ENCODE measurements at places on chromosomes 12 and 14.

DNA sequence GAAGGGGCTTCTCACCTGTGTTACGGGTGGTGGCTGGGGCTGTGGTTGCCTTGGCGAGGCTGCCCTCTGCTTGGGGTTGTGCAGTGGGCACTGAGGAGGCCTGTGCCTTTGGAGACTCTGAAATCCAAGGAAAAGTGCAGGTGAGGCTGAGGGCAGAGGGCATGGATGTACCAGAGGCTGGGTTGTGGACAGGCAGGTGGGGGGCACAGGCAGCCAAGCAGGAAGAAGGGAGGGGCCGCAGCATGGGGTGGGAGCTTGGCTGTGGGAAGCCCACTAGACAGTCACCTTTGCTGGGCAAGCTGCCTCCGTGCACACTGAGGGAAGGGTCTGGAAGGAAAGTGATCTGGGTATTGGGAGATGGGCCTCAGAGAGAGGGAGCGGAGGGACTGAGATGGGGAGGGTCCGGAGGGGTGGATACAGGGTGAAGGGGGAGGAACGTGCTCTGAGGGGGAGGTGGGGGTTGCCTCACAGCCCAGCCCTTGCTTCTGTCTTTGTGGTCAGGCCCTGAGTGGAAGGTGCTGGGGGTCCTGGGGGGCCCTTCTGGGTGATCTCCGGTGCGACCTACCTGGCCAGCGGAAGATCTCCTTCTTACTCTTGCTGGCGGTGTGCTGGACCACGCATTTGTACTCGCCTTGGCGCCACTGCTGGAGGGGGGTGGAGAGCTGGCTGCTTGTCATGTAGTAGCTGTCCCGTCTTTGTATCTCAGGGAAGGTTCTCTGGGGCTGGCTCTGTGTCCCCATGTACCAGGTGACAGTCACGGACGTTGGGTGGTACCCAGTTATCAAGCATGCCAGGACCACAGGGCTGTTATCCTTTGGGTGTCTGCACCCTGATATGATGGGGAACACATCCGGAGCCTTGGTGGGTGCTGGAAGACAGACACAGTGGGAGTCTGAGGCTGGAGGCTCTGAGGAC, 318.7 kb downstream of the TMEM121 start:
- no peak for DNase-seq

- DNase-seq = no peak
These were observed 492.0 kb downstream of the NELL2 start for GRCh38 chr12:44384136-44384535.

DNA sequence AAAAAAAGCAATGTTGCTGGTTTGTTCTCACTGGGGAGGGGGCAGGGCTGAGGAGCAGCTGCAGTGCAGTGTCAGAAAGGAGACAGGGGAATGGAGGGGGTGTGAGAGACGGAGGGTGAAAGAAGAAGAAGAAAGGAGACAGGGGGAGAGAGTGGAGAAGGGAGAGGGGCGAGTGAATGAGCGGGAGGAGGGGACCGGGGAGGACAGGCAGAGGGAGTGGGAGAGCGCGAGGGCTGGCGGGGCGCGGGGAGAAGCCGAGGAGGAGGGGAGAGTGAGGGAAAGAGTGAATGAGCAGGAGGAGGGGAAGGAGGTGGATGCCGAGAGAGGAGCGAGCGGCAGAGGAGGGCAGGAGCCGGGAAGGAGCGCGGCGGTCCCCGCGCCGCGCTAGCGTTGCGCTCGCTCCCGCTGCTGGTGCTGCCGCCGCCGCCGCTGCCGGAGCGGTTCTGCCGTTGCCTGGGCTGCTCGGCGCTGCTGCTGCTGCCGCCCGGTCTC, at the start of gene NOVA1:
NOVA1 (minus strand) TSS at position 445 of the 492 bp plus-strand sequence. CDS start 597 bp downstream, outside the sequence.
- no peak for DNase-seq

DNA sequence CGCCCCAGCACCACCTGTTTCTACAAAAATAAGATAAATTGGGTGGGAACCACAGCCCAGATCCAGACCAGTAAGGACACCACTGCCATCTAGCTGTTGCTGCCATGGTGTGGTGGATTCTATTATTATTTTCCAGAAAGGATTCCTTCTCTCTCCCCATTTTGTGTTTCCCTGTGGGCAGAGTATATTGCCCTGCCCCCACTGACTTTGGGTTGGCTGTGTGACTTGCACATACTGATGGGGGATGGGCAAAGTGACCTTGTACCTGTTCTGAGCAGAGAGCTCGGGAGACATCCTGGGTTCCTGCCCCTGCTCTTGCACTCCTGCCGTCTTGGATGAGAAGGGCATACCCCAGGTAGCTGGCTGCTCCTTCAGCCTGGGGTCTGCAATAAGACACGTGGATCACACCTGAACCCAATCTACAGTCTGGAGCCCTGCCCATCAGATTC, 24.3 kb downstream of the MOAP1 start:
- no peak for DNase-seq

DNA sequence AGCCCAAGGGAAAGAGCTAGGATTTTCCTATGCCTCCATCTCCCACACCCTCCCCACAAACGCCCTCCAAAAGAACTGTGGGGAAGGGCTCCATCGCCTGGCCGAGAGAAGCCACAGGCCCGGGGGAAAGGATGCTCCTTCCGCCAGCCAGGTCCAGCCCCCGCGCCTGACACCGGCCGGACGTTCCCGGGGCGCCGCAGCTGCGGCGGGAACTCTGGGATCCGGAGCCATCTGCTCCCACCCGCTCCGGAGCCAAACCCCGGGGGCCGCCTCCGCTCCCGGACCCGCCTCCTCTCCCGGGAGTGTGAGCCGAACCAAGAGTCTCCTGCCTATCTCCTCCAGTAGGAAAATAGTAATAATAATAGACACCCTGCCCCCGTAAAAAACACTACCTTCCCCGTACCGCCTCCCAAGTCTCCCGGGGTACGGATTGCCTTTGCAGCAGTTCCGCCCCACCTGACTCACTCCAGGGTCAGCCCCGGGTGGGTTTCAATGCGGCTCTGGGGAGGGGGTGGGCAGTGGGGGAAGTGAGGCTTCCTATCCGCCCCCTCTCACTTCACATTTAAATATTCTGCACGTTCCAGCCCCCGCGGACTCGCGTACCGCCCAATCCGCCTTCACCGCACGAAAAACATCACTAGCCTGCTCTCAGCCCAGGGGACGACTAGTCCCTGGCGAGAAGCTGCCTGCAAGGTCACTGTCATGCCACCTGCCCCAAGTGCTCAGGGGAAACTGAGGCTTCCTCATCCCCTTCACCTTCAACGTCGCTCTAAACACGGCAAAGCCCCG, 2.4 kb downstream of the AGAP2 start:
- no peak for DNase-seq

- DNase-seq = no peak
These were observed 314.3 kb upstream of the RTL1 start for GRCh38 chr14:101217616-101218371.

GRCh38 chr12:29428633-29429032, 47.7 kb upstream of the ERGIC2 start:
- DNase-seq = no peak

- no peak for DNase-seq
These were observed 67.0 kb downstream of the ARF6 start for GRCh38 chr14:49959822-49960408.

DNA sequence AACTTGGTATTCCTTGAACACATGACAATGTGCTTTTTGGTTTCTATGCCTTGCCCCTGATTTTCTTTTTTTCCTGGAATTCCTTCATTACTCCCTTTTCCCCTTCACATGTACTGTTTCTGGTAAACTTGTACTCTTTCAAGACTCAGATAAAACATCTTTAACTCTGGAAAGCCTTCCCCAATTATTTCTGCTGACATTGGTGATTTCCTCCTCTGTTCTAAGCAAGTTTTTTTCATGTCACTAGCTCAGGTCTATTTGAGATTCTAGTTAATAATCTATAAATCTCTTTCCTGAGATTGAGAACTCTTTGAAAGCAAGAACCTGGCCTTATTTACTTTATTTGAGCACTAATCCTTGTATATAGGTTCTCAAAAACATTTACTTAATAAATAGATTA, 24.0 kb upstream of the PTPRQ start:
- DNase-seq = no peak

DNA sequence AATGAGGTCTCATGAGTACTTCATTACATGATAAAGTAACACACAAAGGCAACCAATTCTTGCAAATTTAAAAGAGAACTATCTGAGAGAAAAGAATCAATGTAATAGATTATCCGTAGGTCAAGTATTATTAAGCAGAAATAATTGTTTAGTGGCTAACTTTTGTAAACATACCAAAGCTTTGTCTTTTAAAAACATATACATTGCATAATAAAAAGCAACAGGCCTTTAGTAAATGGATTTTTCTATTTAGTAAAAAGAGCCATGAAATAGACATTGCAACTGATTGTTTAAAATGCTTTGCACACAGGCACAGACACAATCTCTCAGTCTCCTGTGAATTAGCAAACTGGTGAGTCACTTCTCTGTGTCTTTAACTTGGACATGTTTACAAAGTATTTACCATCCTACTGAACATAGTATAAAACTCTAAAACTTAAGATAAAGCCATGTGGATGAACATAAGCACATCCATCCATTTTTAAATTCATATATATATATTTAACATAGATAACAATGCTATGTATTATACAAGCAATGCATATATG, 518.7 kb upstream of the MGAT4C start:
- no peak for DNase-seq

DNA sequence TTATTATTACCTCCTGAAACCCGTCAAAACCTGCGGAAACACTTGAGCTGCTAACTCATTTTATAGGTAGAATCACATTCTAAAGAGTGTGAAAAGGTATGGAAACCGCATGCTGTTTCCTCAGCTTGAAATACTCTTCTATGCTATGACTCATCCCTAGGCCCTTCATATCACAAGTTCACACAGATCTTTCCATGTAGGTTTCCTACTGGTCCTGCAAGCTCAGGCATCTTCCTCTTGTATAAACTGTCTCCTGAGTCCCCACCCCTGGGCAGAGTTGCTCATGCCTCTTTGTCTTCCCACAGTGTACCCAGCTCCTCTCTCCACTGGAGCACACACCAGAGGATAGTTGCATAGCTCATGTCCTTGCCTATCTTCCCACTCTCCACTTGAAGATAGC, 84.7 kb downstream of the CMAS start:
- no peak for DNase-seq

DNA sequence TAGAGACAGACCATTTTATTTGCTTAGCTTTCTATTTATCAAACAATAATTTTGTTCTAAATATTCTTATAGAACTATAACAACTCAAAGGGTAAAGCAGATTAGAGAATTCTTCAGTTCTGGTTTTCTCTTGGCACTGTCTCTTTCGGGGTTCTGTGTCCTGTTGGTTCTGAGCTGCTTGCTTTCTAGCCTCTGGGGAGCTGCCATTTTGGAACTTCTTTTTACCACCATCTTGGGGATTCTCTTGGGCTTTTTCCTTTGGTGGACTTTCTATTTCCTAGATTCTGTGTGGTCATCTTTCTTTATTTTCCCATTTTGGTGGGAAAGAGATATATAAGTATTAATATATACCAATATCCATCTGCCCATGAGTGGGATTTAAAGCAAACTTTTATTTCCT, 467.7 kb downstream of the PCNX1 start:
- no peak for DNase-seq

DNA sequence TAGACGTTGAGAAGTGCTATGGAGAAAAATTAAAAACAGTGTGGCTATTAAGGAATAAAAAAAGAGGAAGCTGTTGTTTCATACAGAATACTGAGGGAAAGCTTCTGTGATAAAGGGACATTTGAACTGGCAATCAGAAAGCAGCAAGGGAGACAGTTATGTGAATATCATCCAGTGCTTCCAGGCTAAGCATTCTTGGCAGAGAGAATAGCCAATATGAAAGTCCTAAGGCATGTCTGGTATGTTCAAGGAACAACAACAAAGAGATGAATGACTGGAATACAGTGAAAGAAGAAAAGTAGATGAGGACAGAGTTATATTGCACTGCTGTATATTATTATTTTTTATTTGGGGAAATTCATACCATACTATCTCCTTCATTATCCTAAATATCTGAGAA, 23.9 kb downstream of the SCAF11 start:
- no peak for DNase-seq

GRCh38 chr14:95257521-95257920, 62.2 kb downstream of the CLMN start:
- no peak for DNase-seq

DNA sequence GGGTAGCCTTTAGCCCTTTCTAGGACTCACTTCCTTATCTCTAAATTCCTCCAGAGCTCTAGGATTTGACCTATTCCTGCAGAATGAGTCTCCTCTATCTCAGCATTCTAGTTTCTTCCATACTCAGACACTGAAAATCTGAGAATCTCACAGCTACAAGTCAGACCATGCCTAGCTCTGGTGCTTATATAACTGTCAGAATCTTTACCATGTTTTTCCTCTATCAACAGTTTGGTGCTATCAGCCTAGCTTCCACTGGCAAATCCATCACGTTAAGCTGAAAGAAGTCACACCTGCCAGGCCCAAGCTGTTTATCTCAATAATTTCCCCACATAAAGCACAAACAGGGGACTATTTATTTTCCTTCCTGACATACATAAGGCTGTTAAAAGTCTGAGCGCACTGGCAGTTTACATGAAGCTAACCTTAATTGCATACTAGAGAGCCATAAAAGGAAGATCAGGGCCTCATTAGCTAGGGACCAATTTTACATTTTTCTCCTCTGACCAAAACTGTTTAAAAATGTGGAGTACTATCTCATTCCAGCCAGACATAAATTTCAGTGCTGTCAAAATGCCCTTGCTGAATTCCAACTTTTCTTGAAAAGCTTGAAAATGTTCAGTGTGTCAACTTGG, 270.5 kb downstream of the C12orf75 start:
- no peak for DNase-seq

DNA sequence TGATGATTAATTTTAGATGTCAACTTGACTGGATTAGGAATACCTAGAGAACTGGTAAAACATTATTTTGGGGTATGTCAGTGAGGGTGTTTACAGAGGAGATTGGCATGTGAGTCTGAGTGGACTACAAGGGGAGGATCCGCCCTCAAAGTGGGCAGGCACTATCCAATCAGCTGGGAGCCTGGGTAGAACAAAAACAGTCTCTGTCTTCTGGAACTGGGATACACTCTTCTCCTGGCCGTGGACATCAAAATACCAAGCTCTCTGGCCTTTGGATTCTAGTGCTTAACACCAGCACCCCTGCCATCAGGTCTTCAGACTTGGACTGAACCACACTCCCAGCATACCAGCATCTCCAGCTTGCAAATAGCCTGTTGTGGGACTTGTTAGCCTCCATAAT, 4.4 kb upstream of the SCAF11 start:
- DNase-seq = no peak

GRCh38 chr12:131350943-131351318, 360.0 kb upstream of the SFSWAP start:
- no peak for DNase-seq

DNA sequence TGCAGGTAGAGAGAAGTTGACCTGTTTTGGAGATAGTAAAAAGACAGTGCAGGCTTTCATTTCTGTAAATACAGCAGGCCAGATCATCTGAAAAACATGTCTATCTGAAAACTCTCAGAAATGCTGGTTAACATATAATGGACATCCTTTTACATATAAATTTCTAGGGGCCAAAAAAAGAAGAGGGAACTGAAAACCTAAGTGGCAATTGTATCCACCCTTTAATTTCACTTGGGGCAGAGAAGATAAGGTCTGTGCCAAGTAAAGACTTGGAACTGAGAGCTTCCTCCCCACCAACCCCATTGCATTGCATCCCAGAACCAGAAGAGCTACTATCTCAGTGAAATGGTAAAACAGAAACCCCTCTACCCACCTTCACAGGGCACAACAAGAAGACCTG, 141.0 kb downstream of the SRGAP1 start:
- DNase-seq = no peak

Data from stimulated activated CD8-positive, alpha-beta memory T cell treated with anti-CD3 and anti-CD28 coated beads, Interleukin-7, amount 100 ng/mL, for 24 hours (primary cell).